ENCODE measurements at places on chromosomes 5 and 9.

- DNase-seq = no peak
Observed at GRCh38 chr5:37738057-37738691, 101.7 kb downstream of the GDNF start.

DNA sequence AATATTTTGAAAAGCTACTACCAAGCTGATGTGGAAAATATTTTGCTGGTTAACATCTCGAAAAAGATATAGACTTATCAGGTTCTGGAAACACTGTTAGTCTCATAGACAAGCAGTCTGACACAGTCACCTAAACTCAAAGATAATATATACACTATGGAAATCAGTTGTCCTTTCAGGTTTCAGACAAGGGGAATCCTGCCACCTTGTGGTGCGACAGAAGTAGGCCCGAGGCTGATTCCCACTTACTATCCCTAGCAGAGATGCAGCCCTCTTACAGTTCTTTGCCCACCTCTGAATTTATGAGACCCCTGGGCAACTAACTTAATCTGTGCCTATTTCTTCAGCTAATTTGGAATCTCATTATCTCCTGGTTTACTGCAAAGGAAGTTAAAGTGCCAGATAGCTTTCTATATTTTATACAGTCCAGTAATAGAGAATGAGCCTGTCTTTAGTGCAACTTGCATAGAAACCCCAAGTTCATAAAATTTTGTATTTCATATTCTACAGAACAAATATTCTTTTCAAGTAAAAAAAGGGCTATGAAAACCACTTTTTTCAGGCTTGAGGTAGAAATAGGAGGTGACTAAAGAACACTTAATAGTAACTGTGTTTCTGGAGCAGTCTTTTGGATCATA is 16.9 kb downstream of the RAD1 start:
- peak; percentile 36 for DNase-seq

- DNase-seq = no peak
Observed at GRCh38 chr5:149015126-149015525, 47.7 kb downstream of the SH3TC2 start.

DNA sequence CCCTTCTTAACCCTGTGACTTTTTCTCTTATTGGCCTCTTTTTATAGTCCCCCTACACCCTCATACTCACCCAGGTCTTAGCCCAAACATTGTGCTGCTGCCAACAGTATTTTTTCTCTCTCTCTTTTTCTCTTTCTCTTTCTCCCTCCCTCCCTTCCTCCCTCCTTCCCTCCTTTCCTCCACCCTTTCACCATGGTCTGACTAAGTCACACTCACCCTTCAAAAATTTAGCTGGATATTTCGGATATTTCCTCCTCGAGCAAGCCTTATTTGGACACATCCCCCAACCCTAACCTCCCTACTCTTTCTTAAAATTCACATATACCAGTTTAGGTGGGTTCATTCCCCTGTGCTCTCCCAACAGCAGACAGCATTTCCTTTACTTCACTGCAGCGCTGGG is 64.7 kb downstream of the FGF1 start:
- no peak for DNase-seq

DNA sequence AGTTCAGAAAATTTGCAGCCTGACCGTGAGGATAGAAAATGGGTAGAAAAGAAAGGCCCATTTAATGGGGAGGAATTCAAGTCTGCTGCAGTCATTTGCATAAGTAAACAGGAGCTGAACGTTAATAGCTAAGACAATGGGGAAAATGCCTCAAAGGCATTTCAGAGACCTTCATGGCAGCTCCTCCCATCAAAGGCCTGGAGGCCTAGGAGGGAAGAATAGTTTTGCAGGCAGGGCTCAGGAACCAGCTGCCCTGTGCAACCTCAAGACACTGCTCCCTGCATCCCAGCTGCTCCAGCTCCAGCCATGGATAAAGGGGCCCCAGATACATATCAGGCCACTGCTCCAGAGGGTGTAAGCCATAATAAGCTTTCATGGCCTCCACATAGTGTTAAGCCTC is 32.2 kb upstream of the CDH18 start:
- DNase-seq = no peak

- no peak for DNase-seq
Observed at GRCh38 chr9:83744206-83744605, 36.4 kb upstream of the UBQLN1 start.

DNA sequence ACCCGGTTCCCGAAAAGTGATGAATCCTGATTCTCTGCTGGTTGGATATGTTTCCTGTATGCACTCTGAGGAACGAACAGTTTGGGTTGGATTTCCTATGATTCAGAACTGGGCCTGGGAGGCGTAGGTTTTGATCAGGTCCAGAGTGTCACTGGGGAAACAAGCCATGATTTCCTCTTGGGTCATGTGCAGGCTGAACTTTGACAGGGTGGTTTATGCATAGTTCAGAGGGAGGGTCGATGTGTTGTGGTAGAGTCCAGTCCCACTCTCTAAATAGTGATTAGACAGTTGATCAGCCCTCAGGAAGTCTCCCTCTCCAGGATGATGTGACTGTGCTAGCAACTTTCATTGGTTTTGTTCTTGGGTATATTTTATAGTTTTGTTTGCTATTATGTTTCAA is 17.4 kb downstream of the ATG10 start:
- DNase-seq = no peak

- no peak for DNase-seq
Observed at GRCh38 chr9:120454467-120454866, 125.5 kb downstream of the CDK5RAP2 start.

GRCh38 chr9:135123773-135124134 is 36.3 kb downstream of the OLFM1 start:
- no peak for DNase-seq

- no peak for DNase-seq
Observed at GRCh38 chr5:132979367-132979940, 16.0 kb upstream of the AFF4 start.

DNA sequence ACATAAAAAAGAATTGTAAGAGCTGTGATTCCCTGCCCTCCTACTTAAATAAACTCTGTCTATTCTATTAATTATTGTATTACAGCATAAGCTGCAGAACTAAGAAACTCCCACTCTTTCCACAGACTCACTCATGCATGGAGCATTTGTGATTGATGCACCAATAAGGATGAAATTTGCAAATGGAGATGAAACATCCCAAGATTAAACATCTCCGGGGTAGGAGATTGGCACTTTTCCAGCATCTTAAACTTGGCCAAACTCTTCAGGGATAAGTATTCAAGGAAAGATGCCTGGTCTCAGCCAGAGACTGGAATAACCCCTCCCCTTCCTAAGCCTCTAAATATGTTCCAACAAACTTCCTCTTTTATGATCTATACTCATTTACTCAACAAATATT is 472.0 kb downstream of the ACTL7B start:
- DNase-seq = no peak

GRCh38 chr5:112312295-112313275 is 106.5 kb downstream of the EPB41L4A start:
- no peak for DNase-seq

- DNase-seq = no peak
Observed at GRCh38 chr5:139833525-139833924, 37.9 kb downstream of the PSD2 start.

- DNase-seq = peak; percentile 77
Observed at GRCh38 chr5:65721720-65722574, at the start of the genes NLN and SGTB. Gene NLN, plus strand, starts transcription at chr5:65722205. Its CDS starts 169 bp downstream, at chr5:65722374. Gene SGTB, minus strand, starts transcription at chr5:65722109. Its CDS starts 1,302 bp downstream, at chr5:65720807.

GRCh38 chr5:86008293-86008692 is 609.4 kb upstream of the COX7C start:
- no peak for DNase-seq

- DNase-seq = no peak
Observed at GRCh38 chr5:124880903-124881697, 134.7 kb upstream of the ZNF608 start.

DNA sequence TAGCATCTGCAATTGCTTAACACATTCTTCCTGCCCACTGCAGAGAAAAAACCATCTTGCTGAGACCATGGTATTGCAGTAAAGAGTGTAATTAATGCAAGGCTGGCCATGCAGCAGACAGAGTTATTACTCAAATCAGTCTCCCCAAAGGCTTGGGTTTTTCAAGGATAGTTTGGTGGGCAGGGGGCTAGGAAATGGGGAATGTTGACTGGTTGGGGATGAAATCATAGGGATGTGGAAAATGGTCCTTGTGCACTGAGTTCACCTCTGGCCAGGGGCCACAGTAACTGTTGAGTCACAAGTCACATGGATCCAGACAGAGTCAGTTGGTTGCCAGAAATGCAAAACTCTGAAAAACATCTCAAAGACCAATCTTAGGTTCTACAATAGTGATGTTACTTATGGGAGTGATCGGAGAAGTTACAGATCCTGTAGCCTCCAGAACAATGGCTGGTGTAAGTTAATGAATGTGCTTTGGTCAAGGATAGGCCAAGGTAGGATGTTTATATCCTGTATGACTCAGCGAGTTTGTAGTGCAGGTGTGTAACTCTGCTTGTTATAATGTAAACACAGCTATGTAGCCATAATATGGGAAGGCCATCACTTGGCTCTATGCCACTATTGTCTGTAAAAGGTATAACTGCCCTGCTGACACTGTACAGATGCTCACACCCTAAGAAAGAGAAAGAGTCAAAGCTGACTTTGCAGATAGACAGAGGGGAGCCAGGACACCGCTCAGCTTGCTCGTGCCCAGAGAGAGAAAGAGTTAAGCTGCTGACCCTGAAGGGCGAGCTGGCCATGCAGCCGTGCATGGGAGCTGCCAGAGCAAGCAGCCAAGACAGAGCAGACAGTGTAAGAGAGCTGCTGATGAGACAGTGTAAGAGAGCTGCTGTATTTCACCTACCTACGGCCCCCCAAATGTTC is 27.2 kb downstream of the C9orf152 start:
- no peak for DNase-seq

Data from NCI-H187 (cell line).